ENCODE measurements at places on chromosomes 13 and 19.

GRCh38 chr13:113670541-113670940 is 3.5 kb downstream of the GRK1 start:
- no peak for DNase-seq

GRCh38 chr13:110953416-110953815 is 38.5 kb upstream of the ANKRD10 start:
- DNase-seq, result no peak

DNA sequence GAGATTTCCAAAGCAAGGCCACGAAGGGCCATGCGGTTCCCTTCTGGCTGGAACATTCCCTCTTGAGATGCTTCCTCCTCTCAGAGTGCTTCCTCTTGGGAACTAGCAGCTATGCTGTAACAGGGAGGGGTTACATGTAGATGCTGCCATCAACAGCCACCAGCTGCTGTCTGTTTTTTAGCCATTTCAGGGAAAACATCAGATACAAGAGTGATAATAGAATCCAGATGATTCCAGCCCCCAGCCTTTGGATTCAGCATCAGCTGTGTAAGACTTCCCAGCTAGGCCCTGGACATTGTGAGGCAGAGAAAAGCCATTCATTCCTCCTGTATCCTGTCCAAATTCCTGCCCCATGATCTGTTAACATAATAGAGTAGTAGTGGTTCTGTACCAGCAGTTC is 8.2 kb upstream of the ZNF177 start:
- no peak for DNase-seq

GRCh38 chr19:13036366-13036976 is 41.2 kb downstream of the NFIX start:
- DNase-seq, result peak; percentile 93

GRCh38 chr13:41193469-41193868 is 900 bp downstream of the KBTBD7 start:
- no peak for DNase-seq

- DNase-seq, result no peak
Measured at GRCh38 chr19:33649627-33650305, 28.0 kb downstream of the CHST8 start.

DNA sequence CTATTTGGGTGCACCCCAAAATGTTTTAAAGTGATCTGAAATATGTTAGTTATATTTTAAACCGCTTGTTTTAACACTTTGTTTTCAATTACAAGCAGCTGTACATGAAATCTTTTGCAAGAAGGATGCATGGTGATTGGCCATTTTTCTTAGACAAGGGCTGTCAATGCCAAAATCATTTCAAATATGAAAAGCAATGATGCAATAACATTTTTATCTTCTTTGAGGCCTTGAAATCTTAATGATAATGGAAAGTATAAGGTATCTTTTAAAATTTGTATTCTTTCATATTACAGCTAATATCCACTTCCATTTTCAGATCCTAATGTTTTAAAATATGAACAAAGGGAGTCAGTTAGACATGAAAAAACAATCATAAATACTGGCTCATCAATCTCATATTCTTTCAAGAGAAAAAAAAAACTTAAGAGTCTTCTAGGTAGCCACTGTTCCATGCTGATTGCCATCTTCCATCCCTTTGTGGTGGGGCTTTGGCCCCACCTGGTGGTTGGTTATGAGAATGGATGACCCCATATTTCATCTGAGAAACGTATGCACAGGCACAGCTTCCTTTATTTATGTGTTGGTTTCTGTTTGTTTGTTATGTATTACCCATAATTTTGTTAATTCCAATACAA is 330.3 kb upstream of the MIR17HG start:
- peak; percentile 78 for DNase-seq

DNA sequence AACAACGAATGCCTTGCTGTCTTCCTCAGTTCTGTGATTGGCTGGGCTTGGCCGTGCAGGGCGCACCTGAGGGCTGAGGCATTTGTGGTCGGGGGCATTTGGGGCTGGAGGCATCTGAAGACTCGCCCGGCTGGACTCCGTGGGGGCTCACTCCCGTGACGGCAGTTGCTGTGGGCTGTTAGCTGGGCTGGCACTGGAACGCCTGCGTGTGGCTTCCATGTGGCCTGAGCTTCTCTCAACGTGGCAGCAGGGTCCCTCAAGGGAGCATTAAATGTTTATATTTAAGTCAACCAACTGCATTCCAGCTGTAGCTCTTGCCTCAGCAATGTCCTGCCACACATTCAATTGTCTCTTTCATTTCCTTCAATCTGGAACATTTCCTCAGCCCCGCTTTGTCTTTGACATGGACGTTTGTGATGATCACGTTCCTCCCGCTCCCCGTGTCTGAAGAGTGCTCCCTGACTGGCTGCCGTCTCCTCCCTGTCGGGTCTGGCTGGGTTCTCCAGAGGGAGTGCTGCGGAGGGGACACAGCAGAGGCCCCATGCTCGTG is 21.0 kb downstream of the CCDC8 start:
- DNase-seq, result no peak

Data from PC-3 (cell line).